ENCODE measurements at places on chromosomes 13 and 19. TPM values are rescaled to one million over a fixed set of nuclear protein-coding genes. Genes with fewer than 3 reads are reported as not detected.

LYL1 gene
- 32.2 TPM for total RNA-seq

SLC8A2 gene
- total RNA-seq, result not detected

LILRB1 gene
- total RNA-seq, result not detected

ZNF570 gene
- total RNA-seq, result 7.6 TPM

MAG gene
- total RNA-seq, result 0.69 TPM

ZNF729 gene
- total RNA-seq, result not detected

PDX1 gene
- not detected for total RNA-seq
